ENCODE measurements at places on chromosomes 5 and 9.

DNA sequence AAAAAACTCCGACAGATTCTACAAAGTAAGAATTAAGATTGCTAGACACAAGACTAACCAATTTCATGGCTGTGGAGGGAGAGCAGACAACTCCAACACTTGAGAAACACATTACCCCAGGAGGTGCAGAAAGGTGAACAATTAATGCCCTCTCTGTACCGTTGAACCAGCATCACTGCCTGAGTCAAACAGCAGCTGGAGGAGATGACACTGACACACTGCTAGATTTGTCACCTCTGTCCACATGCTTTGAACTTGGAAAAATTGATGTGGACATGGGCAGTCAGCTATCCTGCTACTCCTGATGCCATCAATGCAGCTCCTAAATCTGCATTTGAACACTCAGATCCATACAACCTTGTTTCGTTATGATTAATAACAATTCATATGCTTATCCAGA lies 51.7 kb downstream of the GPBP1 start:
- no peak for DNase-seq

DNA sequence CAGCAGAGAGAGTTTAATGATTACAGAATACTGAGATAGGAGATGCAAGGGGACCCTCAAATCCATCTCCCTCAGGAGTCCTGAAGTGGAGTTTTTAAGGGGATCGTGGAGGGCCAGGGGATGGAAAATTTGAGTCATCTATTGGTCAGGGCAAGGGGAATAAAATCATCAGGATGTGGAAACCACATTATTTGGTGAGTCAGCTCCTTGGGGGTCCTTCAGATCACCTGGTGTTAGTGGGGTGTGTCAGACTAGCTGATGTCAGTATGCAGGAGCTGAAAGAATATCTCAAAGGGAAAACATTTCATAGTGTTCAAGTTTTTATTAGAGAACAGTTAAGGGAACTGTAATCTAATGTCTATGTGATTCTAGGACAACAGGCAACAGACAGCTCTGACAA lies 183.0 kb upstream of the FTMT start:
- no peak for DNase-seq

GRCh38 chr5:149410721-149411432 lies 31.8 kb upstream of the IL17B start:
- no peak for DNase-seq

DNA sequence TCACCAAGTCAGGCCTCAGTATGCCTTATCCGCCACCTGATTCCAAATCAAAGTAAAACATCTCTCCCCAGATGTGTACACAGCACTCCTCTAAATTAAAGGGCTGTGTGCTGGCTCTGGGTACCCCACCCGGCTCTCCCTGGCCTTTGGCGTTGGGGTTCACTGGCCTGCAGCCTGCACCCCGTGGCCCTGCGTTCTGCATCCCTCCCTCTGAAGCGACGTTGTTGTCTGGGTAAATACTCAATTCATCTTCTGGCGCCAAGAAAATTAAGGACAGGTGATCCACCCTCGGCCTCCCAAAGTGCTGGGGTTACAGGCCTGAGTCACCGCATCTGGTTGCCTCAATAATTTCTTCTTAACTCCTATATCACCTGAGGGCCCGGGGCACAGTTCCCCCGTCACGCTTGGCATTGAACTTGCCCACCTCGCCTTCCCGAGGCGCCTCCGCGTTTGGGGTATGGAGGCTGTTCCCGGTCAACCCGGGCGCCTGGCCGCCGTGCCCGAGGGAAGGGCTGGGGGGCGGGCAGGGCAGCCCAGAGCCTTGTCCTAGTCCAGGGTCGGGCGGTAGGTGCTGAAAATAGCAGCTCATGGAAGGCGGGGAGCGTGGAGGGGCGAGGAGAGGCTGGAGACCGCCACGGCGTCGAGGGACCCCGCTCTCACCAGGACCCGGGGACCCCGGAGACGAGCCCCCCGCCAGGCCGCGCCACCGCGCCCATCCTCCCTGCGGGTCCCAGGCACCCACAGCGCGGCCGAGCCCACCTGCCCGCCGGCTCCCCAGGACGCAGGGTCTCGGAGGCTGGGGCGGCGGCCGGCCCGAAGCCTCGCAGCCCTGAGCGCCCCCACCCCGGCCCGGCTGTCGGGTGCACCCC lies 531 bp downstream of the ABO start:
- peak; percentile 33 for DNase-seq

DNA sequence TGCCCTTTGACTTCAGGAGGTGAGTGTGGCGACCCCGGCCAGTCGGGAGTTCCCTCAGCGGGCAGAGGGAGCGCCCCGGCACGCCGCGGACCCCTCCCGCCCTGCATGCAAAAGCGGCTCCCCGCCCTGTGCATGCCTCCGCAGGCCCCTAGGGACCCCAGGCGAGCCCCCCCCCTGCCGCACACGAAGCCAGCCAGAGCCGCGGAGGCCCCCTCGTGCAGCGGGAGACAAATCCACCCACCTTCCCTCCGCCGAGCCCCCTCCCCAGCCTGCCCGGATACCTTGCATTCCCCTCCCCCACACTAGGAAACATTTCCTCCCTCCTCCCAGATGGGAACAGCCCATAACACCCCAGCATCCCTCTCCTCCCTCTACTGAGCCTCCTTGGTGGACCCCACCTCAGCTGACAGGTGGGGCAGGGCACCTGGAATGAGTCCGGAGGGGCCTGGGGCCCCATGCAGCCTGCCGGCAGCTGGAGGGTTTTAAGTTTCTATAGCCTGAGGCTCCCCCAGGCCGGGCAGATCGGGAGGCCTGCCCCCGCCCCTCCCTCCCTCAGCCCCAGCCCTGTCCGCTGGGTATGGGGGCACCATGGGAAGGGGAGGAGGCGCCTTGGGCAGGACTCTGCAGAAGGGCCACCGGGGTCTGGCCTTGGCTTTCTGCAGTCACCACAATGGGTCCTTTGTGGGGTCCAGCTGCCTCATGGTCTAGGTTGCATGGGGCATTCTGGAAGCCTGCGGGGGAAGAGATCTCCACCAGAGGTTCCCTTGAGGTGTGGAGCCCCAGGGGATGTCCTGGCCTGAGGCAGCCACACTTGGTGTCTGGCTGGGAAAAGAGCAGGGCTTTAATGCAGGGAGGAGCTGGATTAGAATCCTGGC lies 601 bp downstream of the ERGIC1 start:
- DNase-seq, result no peak

DNA sequence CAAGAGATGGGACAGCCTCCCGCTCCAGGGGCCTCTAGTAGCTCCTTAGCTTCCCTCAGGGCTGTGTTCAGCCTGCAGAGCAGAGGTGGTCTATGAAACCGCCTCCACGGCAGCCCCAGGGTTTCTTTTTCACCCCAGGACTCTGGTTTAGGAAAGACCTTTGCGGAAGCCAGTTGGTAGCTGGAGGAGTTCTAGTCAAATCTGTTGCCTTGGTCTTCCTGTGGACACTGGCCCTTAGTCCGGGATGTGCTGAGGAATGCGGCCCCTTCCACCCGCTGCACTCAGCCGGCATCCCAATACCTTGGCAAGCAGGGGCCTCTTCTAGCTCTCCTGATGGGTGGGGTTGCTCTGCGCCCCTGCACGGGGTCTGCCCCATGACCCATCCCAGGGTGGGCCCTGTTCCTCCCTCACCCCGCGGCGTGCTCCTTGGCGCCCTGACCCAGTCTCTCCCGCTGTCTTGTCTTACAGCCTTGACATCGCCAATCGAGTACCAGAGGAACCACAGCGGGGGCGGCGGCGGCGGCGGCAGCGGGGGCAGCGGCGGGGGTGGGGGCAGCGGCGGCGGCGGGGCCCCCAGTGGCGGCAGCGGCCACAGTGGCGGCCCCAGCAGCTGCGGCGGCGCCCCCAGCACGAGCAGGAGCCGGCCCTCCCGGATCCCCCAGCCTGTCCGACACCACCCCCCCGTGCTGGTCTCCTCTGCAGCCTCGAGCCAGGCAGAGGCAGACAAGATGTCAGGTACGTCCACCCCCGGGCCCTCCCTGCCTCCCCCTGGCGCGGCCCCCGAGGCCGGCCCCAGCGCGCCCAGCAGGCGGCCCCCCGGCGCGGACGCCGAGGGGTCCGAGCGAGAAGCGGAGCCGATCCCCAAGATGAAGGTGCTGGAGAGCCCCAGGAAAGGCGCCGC lies 94.3 kb upstream of the OTULINL start:
- no peak for DNase-seq

DNA sequence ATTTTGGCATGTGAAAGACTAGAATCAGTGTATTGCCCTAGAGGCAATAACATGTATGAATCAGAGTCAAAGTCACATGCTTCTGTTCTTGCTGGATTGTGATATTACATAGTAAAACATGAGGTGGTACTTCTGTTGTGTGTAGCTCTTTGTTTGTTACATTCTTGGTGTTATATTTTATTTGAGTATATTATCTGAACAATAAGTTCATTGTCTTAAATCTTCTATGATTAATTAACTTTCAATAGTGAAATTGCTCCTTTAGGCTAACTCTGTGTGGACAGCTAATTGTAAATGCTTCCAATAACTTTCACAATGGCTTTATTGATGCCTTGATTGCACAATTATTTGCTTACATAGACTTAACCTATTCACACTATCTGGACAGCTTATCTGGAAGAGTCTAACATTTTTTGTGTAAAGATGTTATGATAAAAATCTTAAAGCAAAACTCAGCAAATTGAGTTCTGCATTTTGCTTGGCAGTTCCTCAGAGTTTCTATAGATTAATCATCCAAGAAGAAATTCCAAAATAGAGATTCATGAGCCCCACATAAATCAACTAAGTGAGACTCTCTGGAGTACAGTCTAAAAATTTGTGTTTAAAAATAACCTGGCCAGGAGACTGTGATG lies 239.6 kb upstream of the TUSC1 start:
- DNase-seq, result no peak

DNA sequence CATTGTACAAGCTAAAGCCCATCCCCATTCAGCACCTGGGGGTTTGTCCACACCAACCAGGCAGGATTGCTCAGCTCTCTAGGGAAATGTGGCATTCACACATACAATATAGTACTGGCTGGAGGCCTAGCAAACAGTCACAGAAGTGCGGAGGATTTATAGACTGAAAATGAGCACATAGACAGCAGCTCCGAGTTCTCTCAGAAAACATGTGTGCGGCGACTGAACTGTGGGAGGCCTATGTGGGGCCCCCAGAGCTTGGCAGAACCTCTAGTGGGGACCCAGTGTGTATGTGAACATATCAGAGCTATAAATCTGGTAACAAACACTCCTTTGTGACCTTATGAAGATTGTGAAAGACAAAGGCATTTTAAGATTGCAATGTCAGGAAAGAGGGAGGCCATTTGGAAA lies 431.1 kb downstream of the DTWD2 start:
- DNase-seq, result no peak

DNA sequence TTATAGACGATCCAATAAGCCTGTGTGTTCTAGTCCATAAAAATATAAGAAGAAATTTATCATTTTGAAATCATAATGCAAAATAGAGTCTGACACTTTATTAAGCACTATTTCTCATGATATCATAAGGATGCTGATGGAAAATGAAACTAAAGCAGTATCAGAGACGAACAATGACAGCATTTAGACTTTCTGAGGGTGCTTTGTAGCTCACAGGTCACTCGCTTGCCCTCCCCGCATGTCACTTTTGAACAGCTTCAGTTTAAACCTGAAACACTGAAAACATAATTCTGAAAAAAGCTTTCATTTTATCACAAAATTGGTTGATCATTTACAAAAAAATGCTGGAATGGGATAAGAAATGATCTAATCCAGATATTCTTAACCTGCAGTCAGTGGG lies 247.1 kb downstream of the EBF1 start:
- DNase-seq, result no peak

DNA sequence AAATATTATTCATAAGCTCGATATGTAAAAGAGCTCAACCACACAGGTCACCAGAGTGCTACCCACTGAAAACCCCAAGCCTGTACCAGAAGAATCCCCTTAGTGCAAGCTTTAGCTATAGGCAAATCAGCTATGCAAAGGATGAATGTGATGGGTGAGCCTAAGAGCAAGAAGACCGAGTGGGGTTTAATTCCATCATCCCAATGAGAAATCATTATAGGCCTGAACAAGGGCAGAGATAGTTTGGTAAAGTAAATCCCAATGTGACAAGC lies 21.8 kb downstream of the ELOVL7 start:
- no peak for DNase-seq

GRCh38 chr5:93874080-93874479 lies 132.7 kb upstream of the POU5F2 start:
- no peak for DNase-seq

DNA sequence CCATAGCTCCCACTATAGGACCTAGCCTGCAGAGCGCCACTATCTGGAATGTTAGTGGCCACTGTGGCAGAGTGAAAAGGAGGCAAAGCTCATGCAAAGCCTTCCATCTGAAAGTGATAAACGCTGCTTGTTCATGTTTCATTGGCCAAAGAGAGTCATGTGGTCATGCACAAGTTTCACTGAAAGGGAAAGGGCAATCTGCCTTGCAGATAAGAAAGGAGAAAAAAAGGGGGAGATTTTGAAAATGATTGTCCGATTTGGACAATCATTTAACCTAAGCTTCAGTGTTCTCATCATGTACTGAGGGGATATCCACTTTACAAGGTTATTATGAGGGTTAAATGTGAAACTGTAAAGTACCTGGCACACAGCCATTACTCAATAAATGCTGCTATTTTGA lies 9.0 kb upstream of the MOB3B start:
- no peak for DNase-seq

DNA sequence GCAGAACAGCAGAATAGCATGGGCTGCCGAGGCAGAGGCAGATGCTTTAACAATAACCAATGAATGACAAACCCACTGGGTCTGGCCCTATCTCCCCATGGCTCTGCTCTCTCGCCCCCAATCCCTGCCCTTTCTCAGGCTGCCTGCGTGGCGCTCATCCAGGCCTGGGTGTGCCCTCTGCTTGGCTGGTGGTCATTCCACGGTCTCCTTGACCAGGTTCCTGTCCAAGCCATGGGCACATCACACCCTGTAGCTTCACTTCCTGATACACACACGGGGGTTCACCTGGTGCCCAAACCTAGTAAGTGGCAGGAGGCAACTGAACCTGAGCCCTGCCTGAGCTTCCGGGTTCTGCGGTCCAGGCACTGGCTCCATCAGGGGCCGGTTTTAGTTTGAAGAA lies 87.6 kb downstream of the DAP start:
- DNase-seq, result no peak

DNA sequence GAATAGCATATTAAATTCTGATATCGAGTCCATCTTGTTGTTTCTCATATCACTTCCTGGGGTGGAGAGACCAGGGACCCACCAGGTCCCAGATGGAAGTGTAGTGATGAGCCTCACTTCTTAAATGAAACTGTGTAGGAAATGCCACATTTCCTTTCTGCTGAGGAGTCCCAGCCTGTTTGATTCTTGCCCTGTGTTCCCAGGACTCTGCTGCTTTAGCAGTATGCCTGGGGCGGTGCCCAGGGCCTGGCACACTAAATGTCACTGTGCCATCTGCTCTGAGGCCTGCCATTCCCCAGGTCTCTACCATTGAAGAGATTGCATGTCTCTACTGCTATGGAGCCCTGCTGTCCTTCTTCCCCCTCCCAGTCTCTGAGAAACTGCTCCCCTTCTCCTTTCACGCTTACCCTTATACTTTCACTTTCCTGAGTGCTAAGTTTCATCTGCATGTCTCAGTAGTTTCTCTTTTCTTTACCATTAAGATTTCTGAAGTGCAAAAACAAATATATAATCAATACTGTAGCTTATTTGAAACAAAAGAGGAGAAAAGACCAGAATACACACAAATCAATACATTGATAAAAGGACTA lies 260.4 kb downstream of the GABRB2 start:
- DNase-seq, result no peak

All from DMS79 treated with DMSO at 0.1 percent for 48 hours (cell line).